ENCODE measurements at places on chromosomes 3 and 15. TPM values are rescaled to one million over a fixed set of nuclear protein-coding genes. Genes with fewer than 3 reads are reported as not detected.

- H3K4me3 ChIP-seq = no peak overlapping the region
- no peak overlapping the region for H3K27ac ChIP-seq
- no peaks in the 10 kb centered on the region for H3K4me1 ChIP-seq
Measured at GRCh38 chr15:79743032-79743431, 153.8 kb downstream of the MTHFS start.

- H3K27me3 ChIP-seq = no peaks in the 10 kb centered on the region
- no peak overlapping the region for H3K27ac ChIP-seq
- no peak for DNase-seq
- H3K4me1 ChIP-seq = no peaks in the 10 kb centered on the region
Measured at GRCh38 chr3:143751643-143752178, 96.6 kb downstream of the SLC9A9 start.

DNA sequence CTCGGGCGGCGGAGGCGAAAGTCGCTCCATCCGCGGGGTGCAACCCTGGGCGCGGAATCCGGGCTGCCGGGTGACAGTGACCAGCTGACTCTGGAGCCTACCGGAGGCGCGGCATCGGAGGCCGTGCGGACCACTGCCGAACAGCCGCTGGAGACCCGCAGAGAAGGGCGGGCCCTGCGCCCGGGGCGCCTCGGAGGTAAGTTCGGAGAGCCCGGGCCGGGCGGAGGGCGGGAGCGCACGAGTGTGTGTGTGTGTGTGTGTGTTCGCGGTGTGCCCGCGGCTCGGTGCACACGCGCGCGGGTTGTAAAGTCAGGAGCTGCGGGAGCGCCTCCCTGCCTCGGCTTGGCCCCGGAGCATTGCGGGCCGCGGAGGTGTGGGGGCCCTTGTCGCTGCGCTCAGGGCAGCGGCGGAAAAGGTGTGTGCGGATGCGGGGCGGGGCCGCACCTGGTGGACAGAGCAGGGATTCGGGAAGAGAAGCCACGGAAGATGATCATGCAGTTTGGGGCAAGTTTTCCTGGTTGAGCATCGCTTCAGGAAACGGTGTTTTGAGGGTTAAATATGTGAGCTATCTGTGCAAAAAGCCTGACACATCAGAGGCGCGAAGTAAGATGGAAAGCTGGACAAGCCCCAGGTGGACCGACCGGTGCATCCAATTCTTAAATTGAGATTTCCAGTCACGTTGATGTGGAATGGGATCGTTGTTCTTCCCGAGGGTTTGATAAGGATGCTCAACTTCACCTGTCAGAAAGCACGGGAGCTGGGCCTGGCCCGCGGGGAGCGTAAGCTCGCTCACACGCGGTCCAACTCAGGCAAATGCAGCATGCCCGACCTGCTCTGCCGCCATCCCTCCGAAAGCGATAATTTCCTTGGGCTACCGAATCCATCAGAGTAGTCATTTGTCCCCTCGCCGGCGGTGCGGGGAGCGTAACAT, 474 bp downstream of the MINAR1 start:
- no peaks in the 10 kb centered on the region for H3K36me3 ChIP-seq
- H3K27me3 ChIP-seq = peaks cover 30% of the 10 kb centered on the region
- no peak for DNase-seq
- H3K4me3 ChIP-seq = peak overlapping the region; percentile 29

DNA sequence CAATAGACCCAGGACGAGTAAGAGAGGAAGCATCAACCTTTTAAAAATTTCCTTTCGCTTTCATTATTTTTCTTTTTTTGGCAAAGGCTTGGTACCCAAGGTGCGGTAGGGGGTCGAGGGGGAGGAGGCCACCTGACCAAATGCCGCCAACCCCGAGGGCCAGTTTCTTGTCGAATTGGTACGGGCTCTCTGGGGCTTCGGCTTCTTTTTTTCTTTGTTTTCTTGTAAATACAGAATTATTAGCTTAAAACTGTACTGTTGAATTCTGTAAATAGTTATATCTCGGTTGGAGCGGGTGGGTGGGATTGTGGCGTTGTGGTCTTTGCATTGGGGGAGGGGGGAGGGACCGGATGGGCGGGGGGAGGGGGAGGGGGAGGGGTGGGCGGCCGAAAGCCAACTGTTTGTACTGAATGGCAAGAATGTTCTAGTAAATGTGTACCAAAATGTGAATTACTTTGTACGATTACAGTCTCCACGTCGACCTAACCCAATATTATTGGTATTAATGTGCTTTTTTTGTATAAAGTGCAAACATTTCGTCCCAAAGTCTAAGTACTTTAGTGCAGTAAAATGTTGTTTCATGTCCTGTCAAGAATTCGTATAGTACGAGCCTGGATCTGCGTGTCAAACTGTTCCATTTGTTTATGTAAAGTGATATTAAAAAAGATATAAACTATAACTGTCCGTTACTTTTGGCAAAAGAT, 4.7 kb downstream of the ZIC1 start:
- H3K36me3 ChIP-seq = no peaks in the 10 kb centered on the region
- peaks cover 91% of the 10 kb centered on the region for H3K27me3 ChIP-seq
- H3K4me1 ChIP-seq = peaks cover 8% of the 10 kb centered on the region
- DNase-seq = no peak
- no peak overlapping the region for H3K4me3 ChIP-seq

DNA sequence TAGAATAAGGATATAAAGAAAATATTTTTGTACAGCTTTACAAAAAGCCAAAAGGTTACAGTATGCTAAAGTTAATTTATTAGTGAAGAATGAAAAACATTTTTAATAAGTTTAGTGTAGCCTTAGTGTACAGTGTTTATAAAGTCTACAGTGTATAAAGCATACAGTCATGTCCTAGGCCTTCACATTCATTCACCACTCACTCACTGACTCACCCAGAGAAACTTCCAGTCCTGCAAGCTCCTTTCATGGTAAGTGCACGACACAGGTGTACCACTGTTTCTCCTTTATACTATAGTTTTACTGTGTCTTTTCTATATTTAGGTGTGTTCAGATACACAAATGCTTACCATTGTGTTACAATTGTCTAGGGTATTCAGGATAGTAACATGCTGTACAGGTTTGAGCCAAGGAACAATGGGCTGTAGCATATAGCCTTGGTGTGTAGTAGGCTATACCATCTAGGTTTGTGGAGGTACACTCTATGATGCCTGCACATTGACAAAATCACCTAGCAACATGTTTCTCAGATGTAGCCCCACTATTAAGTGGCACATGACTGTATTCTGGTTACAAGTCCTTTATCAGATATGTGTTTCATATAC, 197.1 kb upstream of the KBTBD8 start:
- no peak for DNase-seq
- no peak overlapping the region for H3K4me3 ChIP-seq
- H3K27ac ChIP-seq = no peak overlapping the region
- no peaks in the 10 kb centered on the region for H3K27me3 ChIP-seq

- no peaks in the 10 kb centered on the region for H3K36me3 ChIP-seq
- no peaks in the 10 kb centered on the region for H3K4me1 ChIP-seq
- no peak overlapping the region for H3K27ac ChIP-seq
- H3K27me3 ChIP-seq = no peaks in the 10 kb centered on the region
- no peak for DNase-seq
Measured at GRCh38 chr3:187544326-187544725, 125.9 kb downstream of the SST start.

Gene MEGF11
- total RNA-seq = 41.8 TPM

Gene TMEM202
- total RNA-seq = not detected

- no peak for DNase-seq
- no peaks in the 10 kb centered on the region for H3K36me3 ChIP-seq
- H3K27me3 ChIP-seq = no peaks in the 10 kb centered on the region
- no peak overlapping the region for H3K27ac ChIP-seq
- no peak overlapping the region for H3K4me3 ChIP-seq
Measured at GRCh38 chr3:134378384-134378783, 4.1 kb upstream of the AMOTL2 start.

DNA sequence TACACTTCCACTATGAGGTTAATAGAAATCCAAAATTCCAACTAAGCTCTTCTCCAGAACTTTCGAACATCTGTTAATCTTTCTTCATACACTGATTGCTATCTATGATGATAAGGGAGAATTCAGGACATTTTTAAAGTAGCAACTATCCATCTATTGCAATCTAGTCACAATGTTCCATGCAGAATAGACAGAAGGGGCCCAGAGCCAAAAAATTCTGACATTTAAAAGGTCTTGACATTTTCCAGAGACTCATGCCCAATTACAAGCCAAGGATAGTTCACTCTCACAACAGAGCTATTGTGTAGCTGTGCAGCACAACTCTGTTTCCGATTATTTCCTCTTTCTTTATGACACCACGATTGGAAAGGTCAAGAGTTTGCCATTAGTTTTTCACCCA, 999.7 kb upstream of the ALCAM start:
- H3K4me3 ChIP-seq = no peak overlapping the region
- H3K27ac ChIP-seq = no peak overlapping the region
- no peaks in the 10 kb centered on the region for H3K4me1 ChIP-seq
- no peaks in the 10 kb centered on the region for H3K27me3 ChIP-seq
- no peaks in the 10 kb centered on the region for H3K36me3 ChIP-seq

Measured in kidney (tissue), 22 donors.